ENCODE measurements at places on chromosomes 5 and 9.

- no peak for DNase-seq
Observed at GRCh38 chr5:173826428-173827350, 61.5 kb upstream of the CPEB4 start.

GRCh38 chr5:122312591-122313406 lies 762 bp downstream of the SNCAIP start:
- no peak for DNase-seq

GRCh38 chr5:32339198-32339597 lies 26.5 kb upstream of the MTMR12 start:
- no peak for DNase-seq

DNA sequence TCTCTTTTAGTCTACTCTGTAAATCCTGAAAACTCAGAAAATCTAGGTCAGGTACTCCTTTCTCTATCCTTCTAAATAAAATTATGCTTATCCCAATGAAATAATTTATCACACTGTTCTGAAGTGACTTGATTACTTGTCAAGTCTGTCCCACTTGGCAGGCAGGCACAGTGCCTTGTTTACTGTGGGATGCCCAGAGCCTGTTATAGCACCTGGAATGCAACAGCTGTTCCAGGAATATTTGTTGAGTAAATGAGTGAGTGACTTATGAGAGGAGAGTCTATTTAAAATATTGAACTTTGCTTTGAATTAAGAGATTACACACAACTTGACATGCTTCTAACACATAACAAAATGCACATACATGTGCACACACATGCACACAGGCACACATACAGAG lies 130.0 kb downstream of the MPDZ start:
- DNase-seq = no peak

GRCh38 chr5:120055858-120056257 lies 408.2 kb upstream of the PRR16 start:
- no peak for DNase-seq

GRCh38 chr5:81768935-81769452 lies 18.1 kb upstream of the SSBP2 start:
- DNase-seq = no peak

GRCh38 chr9:33453999-33454660 lies 6.7 kb upstream of the AQP3 start:
- no peak for DNase-seq

GRCh38 chr5:149944666-149945065 lies at the start of gene PDE6A:
Gene PDE6A (minus strand): TSS chr5:149944793. CDS start chr5:149944673, 120 bp downstream.
- no peak for DNase-seq

- DNase-seq = no peak
Observed at GRCh38 chr5:370959-371810, 49.7 kb downstream of the AHRR start.

DNA sequence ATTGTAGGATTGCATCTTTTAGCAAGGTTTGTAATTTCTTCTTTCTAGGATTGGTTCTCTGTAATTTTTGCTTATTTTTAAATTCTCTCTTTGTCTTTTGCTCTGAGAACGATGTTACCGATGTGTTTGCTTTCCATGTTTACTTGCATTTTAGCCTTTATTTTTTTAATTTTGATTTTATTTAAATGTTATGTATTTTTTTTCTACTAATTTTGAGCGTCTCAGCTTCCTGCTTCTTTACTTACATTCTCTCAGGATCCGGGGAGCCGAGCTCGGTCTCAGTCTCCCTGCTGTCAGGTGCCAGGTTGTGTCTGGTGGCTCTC lies 20.9 kb downstream of the ANXA2R start:
- no peak for DNase-seq

DNA sequence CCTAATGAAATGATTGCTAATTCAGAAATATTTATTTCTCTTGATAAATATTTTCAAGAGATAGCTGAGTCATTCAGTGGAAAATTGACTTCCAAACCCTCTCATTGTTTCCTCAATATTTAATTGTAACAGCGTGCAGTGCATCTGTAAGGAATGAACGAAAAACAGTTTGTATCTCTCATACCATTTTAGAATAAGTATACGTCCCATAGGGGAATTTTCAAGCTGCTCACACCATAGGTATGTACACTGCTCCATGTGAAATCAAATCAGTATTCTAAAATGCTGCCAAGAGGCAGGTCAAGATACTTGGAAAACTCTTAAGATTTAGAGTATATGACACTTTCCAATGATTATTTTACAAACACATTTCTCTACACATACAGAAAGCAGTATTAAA lies 202.2 kb downstream of the ARL15 start:
- no peak for DNase-seq

DNA sequence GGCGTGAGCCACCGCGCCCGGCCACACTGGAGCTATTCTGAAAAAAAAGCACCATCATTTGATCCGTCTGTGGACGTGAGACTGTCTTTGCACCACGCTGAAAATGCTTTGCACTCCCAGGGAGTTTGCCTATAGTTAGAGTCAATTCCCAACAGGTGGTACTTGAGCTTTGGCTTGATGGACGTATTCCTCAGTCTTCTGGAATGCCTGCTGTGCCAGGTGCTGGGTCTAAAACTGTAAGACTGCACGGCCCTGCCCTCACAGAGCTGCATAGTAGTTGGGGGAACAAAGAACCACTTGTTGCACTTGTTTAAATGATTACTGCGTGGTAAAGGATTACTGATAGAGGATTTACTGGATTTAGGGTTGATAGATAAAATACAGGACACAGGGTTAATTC lies 3.4 kb upstream of the CCNO start:
- DNase-seq = no peak

GRCh38 chr9:19471737-19472648 lies 63.2 kb downstream of the ACER2 start:
- DNase-seq = no peak

DNA sequence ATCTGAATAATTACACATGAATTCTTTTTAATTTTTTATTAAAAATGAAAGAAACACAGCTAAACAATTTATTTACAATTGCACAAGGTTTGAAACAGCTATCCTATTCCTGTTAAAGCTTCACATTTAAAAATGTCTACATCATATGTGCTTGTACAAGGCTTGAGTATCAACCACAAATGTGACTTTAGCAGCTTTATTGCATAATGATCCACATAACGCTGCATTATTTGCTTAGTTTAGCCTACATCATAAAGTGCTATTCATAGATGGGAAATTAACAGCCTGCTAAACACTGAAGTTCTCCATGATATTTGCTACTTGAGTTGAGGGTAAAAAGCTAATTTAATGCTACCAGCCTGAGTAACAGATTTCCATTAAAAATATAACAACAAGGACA lies 45.0 kb downstream of the TRIM36 start:
- DNase-seq = no peak

- no peak for DNase-seq
Observed at GRCh38 chr9:32742296-32742695, 41.0 kb upstream of the TMEM215 start.

GRCh38 chr9:76619197-76619596 lies 145.0 kb upstream of the PCA3 start:
- DNase-seq = no peak

DNA sequence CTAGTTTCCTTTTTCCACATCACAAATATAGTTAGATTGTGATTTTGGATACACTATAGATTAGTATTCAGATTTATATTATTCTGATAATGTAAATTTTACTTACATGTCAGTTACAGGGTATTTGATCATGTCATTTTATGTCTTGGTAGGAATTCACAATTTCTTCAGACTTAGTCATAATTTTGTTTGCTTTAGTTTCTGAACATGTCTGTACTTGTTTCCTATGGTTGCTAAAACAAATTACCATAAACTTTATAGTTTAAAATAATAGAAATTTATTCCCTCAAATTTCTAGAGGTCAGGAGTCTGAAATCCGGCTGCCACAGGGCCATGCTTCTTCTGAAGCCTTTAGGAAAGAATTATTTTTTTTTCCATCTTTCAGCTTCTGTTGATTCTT lies 1817.2 kb upstream of the CDH9 start:
- no peak for DNase-seq

DNA sequence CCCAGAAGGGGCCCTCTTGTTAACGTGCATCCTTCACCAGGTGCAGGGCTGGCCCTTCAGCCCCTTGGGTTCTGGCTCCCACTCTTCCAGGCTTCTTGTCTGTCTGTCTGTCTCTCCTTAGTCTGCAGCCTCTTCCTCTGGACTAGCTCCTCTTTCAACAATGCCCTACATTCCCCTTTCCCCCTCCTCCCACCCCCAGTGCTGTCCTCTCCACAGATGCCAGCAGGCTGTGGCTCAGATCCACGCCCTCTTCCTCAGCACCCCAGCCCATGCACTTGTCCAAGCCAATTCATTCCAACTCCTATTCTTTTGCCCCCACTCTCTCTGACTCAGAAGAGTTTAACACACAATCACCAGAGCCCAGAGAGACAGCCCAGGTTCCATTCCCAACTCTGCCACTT lies 45.2 kb upstream of the ALDH1B1 start:
- DNase-seq = no peak

DNA sequence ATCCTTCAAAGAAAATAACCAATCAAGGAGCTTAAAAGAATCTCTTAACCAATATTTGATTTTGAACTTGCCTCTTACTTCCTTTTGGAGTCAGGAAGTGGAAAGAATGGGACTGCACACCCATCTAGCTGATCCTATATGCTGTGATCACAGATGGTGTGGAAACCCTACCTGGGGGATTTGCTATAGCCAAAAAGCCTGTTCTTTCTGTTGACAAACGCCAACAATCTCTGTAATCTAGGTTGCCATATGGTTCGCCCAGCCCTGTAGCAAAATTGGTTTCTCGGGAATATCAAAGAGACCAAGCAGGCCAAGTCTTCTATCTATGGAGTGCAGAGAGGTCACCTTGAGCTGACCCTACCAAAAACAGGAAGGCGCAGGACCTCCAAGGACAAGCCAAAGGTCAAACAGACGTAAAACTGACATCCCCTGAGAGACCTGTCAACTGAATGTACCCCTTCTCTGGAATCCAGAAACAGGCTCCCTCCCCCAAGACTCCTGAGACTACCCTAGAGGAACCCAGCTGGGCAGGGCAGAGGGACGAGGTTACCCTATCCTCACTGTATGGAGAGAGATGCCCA lies 19.4 kb downstream of the NRG2 start:
- no peak for DNase-seq
